ENCODE measurements at places on chromosomes 4 and X. TPM values are rescaled to one million over a fixed set of nuclear protein-coding genes. Genes with fewer than 3 reads are reported as not detected.

The SSX3 gene
- total RNA-seq = not detected

The F9 gene
- total RNA-seq = not detected

The HGFAC gene
- 2.5 TPM for total RNA-seq

The IL21 gene
- not detected for total RNA-seq

DNA sequence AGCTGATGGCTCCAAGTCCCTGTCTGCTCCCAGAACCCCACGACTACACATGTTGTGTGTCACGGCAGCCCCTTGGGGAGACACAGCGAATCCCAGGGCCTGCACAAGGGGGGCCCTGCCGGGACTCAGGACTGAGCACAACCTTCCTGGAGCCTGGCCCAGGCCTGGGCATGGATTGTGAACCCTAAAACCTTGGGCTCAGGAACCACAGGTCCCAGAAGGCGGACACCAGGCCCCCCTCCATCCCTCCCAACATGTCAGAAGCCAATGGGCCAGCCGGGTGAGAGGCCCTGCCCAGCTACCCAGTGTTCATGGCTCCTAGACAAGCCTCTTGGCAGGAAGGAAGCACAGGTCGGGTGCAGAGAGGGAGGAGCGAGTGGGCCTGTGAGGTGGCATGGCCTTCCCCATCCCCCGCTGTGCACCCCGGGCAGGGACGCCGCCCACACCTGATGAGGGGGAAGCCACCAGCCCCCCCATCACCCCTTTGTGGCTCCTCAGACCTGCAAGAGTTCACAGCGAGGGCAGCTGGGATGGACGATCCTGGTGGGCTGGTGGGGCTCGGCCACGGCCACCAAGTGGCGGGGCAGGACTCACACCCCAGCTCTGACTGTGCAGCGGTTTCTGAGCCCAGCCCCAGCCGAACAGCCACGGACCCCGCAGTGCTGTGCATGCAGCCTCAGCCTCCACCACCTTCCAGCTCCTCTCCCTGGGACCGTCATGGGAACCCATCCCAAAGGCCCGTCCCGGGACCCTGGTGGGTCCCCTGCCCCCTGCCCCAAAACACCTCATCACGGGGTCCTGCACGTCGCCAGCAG is 3.7 kb downstream of the PDE6B start:
- no peak overlapping the region for H3K4me3 ChIP-seq
- no peak overlapping the region for H3K27ac ChIP-seq
- peaks cover 2% of the 10 kb centered on the region for H3K27me3 ChIP-seq
- no peak for DNase-seq

- no peak for DNase-seq
- H3K4me1 ChIP-seq = peaks cover 25% of the 10 kb centered on the region
- H3K27ac ChIP-seq = peak overlapping the region; percentile 94
- H3K27me3 ChIP-seq = no peaks in the 10 kb centered on the region
- no peak overlapping the region for H3K4me3 ChIP-seq
Observed at GRCh38 chrX:13647709-13648212, 5.2 kb upstream of the TCEANC start.

DNA sequence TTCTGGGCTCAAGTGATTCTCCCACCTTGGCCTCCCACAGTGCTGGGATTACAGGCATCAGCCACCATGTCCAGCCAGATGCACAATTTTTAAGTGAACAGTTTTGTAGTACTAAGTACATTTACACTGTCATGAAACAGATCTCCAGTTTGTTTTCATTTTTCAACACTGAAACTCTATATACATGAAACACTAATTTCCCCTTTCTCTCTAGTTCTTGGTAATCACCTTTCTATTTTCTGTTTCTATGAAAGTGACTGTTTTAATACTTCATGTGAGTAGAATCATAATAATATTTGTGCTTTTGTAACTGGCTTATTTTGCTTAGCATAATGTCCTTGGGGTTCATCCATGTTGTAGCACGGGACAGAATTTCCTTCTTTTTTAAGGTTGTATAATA is 237.4 kb downstream of the CAMK2D start:
- no peak for DNase-seq
- H3K4me3 ChIP-seq = no peak overlapping the region
- peaks cover 11% of the 10 kb centered on the region for H3K36me3 ChIP-seq
- H3K27ac ChIP-seq = no peak overlapping the region

GRCh38 chr4:20278195-20278594 is 26.5 kb downstream of the SLIT2 start:
- no peaks in the 10 kb centered on the region for H3K27me3 ChIP-seq
- no peak for DNase-seq
- H3K36me3 ChIP-seq = no peaks in the 10 kb centered on the region
- H3K4me1 ChIP-seq = peaks cover 38% of the 10 kb centered on the region

DNA sequence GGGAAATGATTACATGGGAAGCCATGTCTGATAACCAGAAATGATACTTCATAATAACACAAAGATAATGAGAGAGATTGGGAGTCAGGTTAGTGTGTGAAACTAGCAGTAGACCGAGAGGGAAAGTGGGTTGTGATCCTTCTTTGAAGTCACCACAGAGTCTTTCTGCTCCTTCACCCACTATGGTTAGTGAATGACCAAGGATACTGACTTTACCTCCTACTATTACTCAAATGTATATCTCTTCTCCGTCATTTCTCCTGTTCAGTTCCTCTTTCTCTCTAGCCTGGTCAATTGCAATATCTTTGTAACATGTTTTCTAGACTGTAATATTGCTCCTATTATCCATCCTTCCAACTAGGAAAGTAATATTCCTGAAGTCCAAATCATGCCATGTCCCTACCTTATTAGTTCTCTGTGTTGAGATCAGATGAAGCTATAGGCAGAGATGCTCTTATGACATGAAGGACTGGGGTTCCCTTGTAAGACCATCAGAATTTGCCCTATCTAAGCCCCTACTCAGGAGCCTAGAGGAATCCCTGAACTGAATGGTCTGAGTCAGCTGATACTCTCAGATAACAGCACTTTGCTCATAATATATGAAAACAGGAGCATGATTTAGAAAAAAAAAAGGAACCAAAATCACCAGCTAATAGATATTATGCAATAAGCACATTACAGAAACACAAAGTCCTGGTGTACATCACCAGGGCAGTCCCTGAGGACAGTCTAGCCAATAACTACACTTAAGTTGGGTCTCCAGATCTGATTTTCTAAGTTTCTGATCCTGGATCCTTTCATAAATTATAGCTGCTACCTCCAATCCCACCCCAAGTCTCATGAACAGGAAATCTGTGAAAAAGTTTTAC is 81.2 kb downstream of the SHROOM3 start:
- DNase-seq = no peak
- peaks cover 38% of the 10 kb centered on the region for H3K4me1 ChIP-seq
- no peaks in the 10 kb centered on the region for H3K27me3 ChIP-seq
- no peak overlapping the region for H3K4me3 ChIP-seq
- peaks cover 5% of the 10 kb centered on the region for H3K36me3 ChIP-seq

DNA sequence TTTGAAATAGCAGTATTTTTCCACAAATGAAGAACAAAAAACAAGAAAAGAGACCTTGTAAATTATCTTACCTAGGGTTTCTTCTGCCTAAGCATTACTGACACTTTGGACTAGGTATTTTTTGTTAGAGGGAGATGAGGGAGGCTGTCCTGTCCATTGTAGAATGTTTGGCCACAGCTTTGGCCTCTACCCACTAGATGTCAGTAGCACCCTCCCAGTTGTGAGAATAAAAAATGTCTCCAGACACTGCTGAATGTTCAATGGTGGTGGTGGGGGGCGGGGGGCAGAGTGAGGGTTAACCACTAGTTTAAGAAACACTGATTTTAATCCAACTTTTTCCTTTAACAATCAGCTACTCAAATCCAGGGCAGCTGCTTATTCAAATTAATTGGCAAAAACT is 25.8 kb downstream of the OTUD4 start:
- no peak for DNase-seq
- peaks cover 31% of the 10 kb centered on the region for H3K36me3 ChIP-seq
- no peaks in the 10 kb centered on the region for H3K27me3 ChIP-seq
- H3K27ac ChIP-seq = peak overlapping the region; percentile 9

DNA sequence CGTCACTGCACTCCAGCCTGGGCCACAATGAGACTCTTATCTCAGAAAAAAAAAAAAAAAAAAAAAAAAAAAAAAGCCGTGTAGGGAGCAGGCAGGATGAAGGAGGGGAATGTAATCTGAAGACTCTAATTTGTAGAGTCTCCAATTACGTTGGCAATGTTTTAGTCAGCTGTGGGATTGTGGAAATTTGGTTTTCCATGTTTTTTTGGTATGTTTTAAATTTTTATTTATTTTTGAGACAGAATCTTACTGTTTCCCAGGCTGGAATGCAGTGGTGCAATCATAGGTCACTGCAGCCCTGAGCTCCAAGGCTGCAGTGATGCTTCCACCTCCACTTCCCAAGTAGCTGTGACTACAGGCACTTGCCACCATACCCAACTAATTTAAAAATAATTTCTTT is 56.5 kb downstream of the NSD2 start:
- H3K27me3 ChIP-seq = no peaks in the 10 kb centered on the region
- no peak for DNase-seq
- H3K4me3 ChIP-seq = no peak overlapping the region

GRCh38 chrX:41033299-41033698 is 51.9 kb upstream of the USP9X start:
- H3K4me3 ChIP-seq = no peak overlapping the region
- no peak overlapping the region for H3K27ac ChIP-seq
- no peak for DNase-seq
- H3K27me3 ChIP-seq = no peaks in the 10 kb centered on the region

- peaks cover 27% of the 10 kb centered on the region for H3K4me1 ChIP-seq
- H3K4me3 ChIP-seq = peak overlapping the region; percentile 94
- DNase-seq = no peak
- H3K27me3 ChIP-seq = no peaks in the 10 kb centered on the region
Observed at GRCh38 chr4:128288689-128289106, 1.1 kb upstream of the PGRMC2 start.
